GM10248 (cell line): ENCODE measurements at places on chromosomes 13 and 19.

DNA sequence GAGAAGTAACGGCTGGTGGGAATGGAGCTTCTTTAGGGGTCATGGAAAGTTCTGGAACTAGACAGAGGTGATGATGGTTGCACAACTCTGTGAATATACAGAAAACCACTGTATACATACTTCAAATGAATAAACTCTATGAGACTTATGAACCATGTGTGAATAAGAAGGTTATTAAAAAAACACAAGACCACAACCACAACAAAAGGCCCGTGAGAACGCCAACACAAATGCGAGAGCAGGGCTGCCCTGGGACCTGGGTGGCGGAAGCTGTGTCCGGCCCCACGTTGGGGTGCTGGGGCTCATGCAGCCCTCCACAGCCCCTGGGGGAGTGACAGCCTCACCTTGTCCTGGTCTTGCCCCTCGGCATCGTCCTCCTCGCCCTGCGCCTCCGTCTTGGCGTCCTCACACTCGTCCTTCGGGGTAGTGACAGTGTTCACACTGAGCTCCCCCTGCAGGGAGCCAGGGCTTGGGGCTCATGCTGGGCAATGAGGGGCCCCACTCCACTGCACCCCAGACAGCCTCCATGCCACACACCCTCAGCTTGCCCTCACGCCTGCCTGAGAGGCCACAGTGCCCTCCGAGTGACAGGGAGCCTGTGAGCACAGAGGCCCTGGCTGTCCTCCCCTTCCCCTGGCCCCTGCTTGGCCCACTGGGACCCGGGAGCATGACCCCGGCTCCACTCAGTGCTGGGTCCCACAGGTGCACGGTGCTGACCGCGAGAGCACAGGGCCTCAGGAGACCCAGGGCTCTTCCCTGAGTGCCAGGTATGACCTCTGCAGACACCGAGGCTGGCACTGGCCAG, 16.0 kb downstream of the IZUMO4 start:
- no peak for DNase-seq

GRCh38 chr19:3809881-3810707, 23.9 kb upstream of the MATK start:
- DNase-seq = peak; percentile 65

DNA sequence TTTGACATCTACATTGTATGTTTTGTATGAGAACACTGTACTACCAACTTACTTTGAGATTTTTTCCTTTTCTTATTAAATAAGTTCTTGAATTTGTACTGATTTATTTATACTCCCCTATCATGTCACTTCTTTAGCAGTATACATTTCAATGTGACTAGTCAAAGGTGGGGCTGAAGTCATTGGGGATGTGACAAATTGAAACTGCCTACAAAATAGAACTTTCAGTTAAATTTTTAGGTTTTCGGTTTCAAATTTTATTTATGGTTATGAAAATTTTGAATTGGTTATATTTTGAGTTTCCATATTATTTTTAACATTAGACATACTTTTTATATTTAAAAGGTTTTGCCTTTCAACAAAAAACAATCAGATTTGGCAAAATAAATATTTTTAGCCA, 221.6 kb downstream of the NBEA start:
- peak; percentile 10 for DNase-seq

GRCh38 chr19:1507763-1508506, 4.9 kb downstream of the ADAMTSL5 start:
- DNase-seq = peak; percentile 93

- DNase-seq = no peak
Observed at GRCh38 chr13:102138635-102139190, 263.1 kb downstream of the FGF14 start.

DNA sequence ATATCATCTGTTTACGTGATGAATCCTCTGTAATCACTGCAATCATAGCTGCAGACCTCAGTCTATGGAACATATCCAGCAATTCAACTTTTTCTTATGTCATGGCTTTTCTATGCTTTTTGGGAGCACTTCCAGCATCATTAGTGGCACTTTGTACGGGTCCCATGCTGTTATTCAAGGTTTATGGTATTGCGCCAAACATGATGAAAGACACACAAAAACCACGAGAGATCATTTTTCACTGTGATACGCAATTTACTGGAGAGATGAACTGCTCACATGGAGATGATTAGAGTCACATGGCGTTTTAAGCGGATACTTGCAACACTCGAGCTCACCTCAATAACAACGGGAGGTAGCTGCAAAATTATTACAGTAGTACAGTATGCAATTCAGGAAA, 2101.7 kb upstream of the PCDH20 start:
- DNase-seq = no peak

DNA sequence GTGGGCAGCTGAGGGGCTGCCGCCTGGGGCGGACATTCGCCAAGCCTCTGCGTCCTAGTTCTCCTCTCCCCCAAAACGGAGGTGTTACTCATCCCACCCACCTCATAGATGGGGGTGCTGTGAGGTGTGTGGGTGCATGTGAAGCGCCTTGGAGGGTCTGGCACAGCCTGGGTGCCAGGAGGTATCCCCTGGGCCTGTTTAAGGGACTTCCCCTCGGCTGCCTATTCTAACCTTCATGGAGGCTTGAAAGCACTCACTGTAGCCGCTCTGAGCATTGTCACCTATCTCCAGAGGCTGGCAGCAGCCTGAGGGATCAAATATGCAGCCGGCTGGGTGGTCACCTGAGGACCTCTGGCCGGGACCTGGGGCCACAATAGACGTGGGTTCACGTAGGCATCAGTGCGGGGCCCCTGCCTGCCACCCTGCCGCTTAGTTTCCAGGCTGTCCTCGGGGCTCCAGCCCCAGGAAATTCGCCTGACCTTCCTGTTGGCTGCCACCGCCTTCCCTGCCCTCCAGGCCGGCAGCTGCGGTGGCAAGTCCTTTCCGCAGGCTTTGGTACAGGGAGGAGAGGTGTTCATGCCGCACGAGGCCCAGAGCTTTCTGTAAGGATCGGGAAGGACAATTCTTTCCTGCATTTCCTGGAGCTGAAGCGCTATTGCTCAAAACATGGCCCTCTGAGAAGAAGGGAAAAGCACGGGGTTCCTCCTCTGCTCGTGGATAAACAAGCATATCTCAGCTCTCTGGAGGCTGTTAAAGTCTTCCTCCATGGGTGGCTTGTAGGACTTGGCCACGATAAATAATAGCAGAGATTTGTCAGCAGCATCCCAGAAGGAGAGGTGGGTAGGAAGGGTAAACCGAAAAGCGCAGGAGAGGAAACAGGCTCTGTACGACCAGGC, 4.6 kb downstream of the COL4A2 start:
- no peak for DNase-seq

GRCh38 chr19:4083677-4084546, 17.2 kb upstream of the ZBTB7A start:
- DNase-seq = peak; percentile 78

DNA sequence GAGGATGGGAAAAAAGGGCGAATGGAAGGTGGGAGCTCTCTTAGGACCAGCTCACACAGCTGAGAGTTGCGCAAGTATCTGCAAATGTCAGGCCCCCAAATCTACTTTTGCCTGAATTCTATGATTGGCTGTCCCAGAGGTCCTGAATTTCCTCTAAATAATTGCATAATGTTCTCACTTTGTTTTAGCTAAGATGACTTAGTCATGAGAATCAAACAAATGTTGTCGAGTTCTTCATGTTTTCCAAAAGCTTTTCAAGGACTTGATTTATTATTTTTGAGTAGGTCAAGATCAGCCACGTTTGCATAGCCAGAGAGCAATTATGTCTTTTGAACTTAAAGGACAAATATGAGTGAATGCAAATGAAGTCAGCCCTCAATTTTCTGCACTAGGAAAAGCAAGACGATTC, 246.6 kb upstream of the MAB21L1 start:
- DNase-seq = no peak
